ENCODE measurements at places on chromosomes 2 and 18.

GRCh38 chr2:52386433-52387030 is 1354.6 kb upstream of the NRXN1 start:
- no peak for DNase-seq

DNA sequence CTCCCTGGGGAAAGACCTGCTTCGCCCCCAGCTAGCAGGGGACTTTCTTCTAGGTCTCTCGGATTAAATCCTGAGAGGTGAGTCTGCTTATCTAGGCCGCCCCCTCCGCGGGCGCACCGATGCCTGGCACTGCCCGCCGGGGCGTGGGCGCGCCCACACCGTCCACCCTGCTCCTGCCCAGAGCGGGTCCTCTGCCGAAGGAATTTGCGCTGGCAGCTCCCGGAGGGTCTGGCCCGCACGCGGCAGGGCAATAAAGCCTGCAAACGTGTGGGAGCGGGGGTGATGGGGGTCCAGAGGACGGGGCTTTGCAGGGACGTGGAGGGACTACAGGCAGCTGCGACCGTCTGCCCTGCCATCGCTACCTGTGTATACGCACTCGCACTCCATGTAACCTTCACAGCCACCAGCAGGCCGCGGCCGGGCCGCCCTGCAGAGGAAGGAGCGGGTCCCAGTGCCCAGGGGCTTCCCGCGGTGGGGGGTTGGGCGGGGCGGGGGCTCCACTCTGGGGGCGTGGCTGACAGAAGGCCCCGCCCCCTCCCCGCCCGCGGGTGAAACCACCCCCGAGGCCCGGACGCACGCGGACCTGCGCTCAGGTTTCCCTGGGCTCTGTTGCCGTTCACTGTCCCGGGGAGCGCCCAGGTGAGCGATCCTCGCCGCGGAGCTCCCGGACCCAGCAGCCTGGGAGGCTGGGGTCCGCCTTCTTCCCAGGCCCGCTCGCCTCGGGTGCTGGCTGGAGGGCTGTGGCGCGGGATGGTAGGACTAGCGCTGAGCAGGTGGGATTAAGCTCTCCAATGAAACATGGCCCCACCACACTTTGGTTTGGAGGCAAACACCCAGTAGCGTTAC is 174.5 kb upstream of the HS6ST1 start:
- no peak for DNase-seq

DNA sequence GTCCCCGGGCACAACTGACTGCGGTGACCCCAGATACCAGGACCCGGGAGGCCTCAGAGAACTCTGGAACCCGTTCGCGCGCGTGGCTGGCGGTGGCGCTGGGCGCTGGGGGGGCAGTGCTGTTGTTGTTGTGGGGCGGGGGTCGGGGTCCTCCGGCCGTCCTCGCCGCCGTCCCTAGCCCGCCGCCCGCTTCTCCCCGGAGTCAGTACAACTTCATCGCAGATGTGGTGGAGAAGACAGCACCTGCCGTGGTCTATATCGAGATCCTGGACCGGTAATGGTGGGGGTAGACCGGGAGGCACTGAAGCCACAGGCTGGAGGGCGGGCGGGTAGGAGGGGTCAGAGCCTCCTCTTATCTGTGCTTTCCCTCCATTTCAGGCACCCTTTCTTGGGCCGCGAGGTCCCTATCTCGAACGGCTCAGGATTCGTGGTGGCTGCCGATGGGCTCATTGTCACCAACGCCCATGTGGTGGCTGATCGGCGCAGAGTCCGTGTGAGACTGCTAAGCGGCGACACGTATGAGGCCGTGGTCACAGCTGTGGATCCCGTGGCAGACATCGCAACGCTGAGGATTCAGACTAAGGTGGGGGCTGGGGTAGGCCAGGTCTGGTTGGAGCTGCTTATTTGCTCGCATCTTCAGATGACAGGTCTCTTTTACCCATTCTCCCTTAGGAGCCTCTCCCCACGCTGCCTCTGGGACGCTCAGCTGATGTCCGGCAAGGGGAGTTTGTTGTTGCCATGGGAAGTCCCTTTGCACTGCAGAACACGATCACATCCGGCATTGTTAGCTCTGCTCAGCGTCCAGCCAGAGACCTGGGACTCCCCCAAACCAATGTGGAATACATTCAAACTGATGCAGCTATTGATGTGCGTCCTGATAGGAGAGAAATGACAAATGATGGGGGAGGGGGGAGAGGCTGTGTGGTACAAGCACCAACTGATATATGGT is 780 bp downstream of the HTRA2 start:
- peak; percentile 75 for DNase-seq

- DNase-seq, result no peak
These were observed 283.4 kb downstream of the CLIP4 start for GRCh38 chr2:29398384-29399237.

GRCh38 chr2:134527381-134527780 is 191.4 kb downstream of the TMEM163 start:
- no peak for DNase-seq

DNA sequence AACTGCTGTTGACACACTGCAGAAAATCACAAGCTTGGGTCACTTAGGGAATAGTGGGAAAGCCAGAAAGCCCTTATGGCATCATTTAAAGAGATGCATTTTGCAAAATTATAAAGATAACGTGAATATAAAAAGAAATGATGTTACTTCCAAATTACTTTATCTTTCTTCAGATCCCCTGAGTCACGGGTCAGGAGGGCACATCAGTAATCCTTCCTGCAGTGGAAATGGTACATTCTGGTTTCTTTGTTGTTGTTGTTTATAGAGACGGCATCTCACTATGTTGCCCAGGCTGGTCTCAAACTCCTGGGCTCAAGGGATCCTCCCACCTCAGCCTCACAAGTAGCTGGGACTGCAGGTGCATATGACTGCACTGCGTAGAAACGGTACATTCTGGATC is 9.8 kb upstream of the EPG5 start:
- DNase-seq, result no peak

DNA sequence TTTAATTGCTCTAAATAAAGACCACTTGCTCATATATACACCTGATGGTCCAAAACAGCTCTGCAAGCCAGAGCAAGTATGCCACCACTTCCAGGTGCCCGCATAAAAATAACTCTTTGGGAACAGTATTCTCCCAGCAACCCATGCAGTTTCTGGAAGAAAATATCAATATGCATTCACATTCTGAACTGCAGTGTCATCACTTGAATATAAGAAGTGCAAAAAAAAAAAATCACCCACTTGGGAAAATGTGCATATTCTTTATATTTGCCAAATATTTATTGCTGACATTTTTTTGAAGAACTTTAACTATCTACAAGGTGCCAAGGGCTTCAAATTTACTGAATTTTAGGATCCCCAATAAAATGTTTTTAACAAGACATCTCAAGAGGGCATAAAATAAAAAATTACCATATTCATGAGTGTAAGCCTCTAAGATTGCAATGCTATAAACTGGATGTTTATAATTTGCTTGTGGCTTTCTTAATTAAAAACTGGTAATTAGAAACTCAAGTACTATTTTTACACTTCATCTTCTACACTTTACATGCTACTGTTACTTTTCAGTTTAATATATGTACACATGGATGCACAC is 360.6 kb upstream of the HNRNPA3 start:
- DNase-seq, result no peak

DNA sequence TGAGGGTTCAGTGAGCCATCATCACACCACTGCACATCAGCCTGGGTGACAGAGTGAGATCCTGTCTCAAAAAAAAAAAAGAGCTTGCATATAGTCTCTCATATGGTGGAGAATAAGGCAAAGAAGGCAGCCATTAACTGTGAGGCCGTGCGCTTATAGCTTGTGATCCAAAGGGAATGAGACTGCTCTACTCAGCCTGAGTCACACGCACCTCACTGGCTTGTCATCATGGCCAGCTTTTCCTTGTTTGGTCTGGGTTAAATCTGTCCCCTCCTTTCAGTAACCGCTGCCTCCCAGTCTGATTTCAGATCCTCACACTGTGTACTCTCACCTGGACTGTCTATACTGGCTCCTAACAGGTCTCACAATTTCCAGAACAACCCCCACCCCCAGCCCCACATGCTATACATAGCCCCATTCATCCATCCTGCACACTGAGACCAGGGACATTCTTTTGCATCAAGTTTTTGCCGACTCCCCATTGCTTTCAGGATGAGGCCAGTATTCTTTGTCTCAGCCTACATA is 35.3 kb upstream of the ANKRD44 start:
- no peak for DNase-seq

DNA sequence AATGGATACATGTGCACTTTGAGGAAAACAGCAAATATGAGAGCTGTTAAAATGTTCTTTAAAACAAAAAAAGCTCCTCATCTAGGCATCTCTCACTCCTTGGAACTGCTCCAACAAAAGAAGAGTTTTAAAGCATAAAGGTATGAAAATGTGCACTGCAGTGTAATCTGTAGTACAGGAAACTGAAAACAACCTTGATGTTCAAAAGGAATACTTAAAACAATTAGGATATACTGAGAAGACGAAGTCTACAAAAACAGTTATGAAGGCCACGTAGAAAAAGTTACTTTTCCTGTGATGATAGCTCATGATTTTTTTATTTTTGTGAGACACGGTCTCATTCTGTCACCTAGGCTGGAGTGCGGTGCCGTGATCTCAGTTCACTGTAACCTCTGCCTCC is 2.1 kb upstream of the GPR75 start:
- no peak for DNase-seq

GRCh38 chr18:79056827-79057367 is 12.3 kb upstream of the ATP9B start:
- DNase-seq, result no peak

DNA sequence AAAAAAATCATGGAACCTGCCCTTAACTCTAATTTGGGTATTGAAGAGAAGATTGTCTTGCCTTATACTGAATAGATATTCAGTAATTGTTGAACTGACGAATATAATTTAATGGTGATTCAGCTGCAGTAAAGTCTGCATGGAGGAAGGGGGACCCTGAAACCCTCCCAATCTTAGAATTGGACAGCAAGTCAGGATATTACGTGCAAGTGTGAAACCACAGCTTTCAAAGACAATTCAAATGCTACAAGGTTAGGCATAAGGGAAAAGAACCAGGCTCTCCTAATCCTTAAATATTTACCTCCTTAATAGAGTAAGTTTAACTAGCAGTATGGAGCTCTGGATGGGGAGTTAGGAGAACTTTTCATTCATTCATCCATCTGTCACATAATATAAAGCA is 226.9 kb upstream of the TNP1 start:
- peak; percentile 42 for DNase-seq

GRCh38 chr2:64787698-64788097 is 134.0 kb upstream of the SERTAD2 start:
- DNase-seq, result no peak

- DNase-seq, result peak; percentile 31
These were observed 103.3 kb downstream of the MDH1 start for GRCh38 chr2:63692002-63692606.

DNA sequence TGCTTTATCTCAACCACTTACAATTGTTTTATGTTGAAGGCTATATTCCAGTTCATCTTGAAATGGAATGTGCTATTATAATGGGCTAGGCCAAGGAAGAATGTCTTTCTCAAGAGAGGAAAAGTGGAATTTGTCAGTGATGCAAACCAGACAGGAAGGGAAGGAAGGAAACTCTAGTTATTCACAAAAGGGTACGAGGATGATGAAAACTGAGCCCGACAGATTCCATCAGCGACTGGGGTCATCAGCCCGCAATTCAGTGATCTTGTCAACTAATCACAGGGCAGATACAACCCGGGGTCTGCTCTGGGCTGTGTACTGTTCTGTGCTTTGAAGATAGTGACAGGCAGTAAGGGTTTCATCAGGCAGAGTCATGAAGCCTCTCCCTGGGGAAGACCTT is 23.4 kb upstream of the LYPD6 start:
- DNase-seq, result no peak

DNA sequence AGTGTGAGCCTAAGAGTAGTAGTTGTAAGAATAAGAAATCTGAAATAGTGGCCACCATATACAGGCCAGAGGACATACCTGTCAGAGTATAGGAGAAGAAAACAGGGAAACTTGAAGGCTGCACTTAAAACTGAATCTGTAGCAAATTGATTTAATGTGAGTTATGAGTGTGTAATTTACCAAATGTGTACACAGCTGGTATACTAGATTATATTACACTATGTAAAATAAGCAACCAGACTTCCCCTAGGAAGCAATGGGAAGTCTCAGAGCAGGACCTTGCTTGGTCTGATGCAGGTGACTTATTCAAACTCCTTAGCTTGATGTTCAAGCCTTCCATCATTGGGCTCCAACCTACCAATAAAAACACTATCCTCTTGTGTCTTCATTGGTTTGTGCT is 17.3 kb upstream of the EPC2 start:
- DNase-seq, result no peak

- DNase-seq, result peak; percentile 73
These were observed 1.5 kb downstream of the CAB39 start for GRCh38 chr2:230714136-230714480.

- DNase-seq, result no peak
These were observed 38.7 kb downstream of the REEP1 start for GRCh38 chr2:86298411-86299390.

DNA sequence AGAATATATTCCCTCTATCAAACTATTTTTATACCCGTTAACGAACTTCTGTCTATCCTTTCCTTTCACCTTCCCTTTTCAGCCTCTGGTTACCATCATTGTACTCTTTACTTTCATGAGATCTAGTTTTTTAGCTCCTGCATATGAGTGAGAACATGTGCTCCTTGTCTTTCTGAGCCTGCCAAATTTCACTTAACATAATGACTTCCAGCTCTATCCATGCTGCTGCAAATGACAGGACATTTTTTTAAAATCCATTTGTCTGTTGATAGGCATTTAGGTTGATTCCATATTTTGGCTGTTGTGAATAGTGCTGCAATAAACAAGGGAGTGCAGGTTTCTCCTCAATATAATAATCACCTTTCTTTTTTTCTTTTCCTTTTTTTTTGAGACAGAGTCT is 8.2 kb upstream of the CCDC195 start:
- no peak for DNase-seq

DNA sequence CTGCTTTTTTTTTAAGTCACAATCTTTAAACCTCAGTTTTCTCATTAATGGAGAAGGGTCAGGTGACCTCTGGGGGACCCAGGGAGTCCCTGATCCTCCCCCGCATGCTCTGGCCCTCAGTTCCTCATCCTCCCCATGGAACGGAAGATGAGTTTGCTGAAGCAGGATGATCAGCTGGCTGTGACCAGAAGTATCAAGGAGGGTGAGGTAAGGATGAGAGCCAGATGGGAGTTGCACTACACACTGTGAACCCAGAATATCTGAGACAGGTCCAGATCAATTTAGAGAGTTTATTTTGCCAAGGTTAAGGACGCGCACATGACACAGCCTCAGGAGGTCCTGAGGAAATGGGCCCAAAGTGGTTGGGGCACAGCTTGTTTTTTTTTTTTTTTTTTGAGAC is 3.8 kb downstream of the CATIP start:
- DNase-seq, result no peak

- DNase-seq, result no peak
These were observed 1403.6 kb downstream of the SUCLG1 start for GRCh38 chr2:83055376-83056010.

- DNase-seq, result no peak
These were observed 130.7 kb downstream of the WDSUB1 start for GRCh38 chr2:159155791-159156190.

DNA sequence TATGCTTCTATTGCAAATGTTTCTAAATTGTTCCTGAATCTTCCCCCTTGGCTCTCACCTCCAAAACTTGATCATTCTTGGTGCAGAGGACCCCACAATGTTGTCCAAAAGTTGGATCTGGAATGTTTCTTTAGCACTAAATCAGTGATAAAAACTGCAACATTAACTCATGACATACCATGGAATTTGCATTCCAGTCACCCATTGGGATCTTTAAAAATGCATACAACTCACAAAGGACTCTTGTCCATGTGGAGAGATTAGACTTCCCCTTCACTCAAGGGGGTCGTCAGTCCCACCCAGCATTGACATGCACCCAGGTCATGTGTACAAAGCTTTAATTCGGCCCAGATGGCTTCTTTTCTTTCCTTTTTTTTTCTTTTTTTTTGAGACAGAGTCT is 169.3 kb downstream of the SETBP1 start:
- DNase-seq, result no peak

GRCh38 chr2:217399291-217399690 is 539.4 kb upstream of the TNP1 start:
- DNase-seq, result no peak

All from activated CD4-positive, alpha-beta T cell treated with anti-CD3 and anti-CD28 coated beads, Interleukin-2, Interleukin-4, amounts not matched to agents 100 ng/mL and 50 ng/mL, durations not matched to agents 16 hours and 8 hours (primary cell).